Peyer's patch (tissue), 4 donors: ENCODE measurements at places on chromosomes 6 and 20. TPM values are rescaled to one million over a fixed set of nuclear protein-coding genes. Genes with fewer than 3 reads are reported as not detected.

DNA sequence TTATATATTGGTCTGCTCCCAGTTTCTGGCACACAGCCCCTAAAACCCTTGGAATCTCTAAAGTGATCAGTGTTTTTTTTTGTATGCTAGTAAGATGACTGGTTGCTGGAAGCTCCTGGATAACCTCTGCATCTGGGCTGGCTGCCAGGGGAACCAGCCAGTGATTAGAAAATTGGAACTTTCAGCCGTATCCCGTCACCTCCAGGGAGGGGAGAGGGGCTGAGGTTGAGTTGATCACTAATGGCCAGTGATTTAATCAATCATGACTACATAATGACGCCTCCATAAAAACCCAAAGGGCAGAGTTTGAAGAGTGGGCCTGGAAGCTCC, 48.0 kb upstream of the NOP56 start:
- H3K36me3 ChIP-seq = no peaks in the 10 kb centered on the region
- H3K27me3 ChIP-seq = no peaks in the 10 kb centered on the region
- no peaks in the 10 kb centered on the region for H3K4me1 ChIP-seq
- H3K27ac ChIP-seq = no peak overlapping the region
- no peak overlapping the region for H3K4me3 ChIP-seq
- no peak for DNase-seq

TBC1D32 gene
- 29.2 TPM for total RNA-seq

DNA sequence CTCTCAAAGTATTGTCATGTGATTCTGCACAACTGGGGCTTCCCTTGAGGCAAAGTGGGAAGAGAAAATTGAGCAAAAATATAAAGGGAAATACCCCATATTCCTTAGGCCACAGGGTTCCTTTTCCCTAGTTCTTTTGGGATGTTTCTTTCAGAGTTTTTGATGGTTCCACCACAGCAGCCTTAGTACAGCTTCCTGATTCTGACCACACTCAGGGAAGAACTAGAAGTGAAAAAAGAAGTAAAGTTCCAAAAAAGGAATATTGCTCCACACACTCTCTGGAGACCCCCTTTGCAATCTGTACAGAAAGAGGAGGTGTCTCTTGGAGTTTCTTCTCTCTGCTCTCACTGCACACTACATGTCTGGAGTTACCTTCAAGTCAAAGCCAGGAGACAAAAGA, 27.9 kb upstream of the HLA-DQA2 start:
- H3K27ac ChIP-seq = no peak overlapping the region
- no peak for DNase-seq
- H3K36me3 ChIP-seq = no peaks in the 10 kb centered on the region
- H3K27me3 ChIP-seq = no peaks in the 10 kb centered on the region

CLPSL1 gene
- not detected for total RNA-seq

DNA sequence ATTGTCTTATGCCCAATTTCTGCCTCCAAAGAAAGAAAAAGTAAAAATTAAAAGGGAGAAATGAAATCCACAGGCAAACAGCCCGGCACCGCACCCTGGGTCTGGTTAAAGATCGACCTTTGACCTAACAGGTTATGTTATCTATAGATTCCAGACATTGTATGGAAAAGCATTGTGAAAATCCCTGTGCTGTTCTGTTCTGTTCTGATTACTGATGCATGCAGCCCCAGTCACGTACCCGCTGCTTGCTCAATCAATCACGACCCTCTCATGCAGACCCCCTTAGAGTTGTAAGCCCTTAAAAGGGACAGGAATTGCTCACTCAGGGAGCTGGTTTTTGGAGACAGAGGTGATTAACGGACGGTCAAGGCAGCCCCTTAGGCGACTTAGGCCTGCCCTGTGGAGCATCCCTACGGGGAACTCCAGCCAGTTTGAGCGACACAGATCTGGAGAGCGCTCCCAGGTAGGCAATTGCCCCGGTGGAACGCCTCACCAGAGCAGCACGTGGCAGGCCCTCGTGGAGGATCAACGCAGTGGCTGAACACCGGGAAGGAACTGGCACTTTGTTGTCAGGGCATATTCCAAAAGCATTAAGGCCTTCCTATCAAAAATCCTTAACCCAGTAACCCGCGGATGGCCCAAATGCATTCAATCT, 12.0 kb upstream of the HFE start:
- no peak overlapping the region for H3K27ac ChIP-seq
- H3K4me1 ChIP-seq = no peaks in the 10 kb centered on the region
- no peak overlapping the region for H3K4me3 ChIP-seq
- H3K36me3 ChIP-seq = no peaks in the 10 kb centered on the region
- H3K27me3 ChIP-seq = no peaks in the 10 kb centered on the region

- DNase-seq = no peak
- H3K4me3 ChIP-seq = no peak overlapping the region
- no peak overlapping the region for H3K27ac ChIP-seq
Measured at GRCh38 chr6:18388942-18389341, 1.8 kb downstream of the RNF144B start.

DNA sequence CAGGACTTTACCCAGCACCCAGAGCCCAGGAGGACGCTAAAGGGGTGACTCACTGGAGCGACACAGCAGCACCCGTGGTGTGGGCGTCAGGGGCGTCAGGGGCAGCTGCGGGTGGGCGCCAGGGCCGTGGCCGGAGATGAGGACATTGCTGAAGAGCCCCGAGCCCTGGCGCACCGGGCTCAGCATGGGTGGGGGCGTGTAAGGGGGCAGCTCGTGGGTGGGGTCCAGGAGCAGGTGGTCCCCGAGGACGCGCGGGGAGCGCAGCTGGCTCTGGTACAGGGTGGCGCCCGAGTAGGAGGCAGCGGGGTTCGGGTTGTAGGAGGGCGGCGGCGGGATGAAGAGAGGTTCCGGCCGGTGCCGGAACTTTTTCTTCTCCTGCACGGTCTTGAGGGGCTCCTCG, 41.6 kb upstream of the MRPS10 start:
- peak overlapping the region; percentile 54 for H3K27ac ChIP-seq
- H3K4me3 ChIP-seq = no peak overlapping the region
- H3K27me3 ChIP-seq = no peaks in the 10 kb centered on the region
- peaks cover 17% of the 10 kb centered on the region for H3K4me1 ChIP-seq
- H3K36me3 ChIP-seq = peaks cover 19% of the 10 kb centered on the region

DNA sequence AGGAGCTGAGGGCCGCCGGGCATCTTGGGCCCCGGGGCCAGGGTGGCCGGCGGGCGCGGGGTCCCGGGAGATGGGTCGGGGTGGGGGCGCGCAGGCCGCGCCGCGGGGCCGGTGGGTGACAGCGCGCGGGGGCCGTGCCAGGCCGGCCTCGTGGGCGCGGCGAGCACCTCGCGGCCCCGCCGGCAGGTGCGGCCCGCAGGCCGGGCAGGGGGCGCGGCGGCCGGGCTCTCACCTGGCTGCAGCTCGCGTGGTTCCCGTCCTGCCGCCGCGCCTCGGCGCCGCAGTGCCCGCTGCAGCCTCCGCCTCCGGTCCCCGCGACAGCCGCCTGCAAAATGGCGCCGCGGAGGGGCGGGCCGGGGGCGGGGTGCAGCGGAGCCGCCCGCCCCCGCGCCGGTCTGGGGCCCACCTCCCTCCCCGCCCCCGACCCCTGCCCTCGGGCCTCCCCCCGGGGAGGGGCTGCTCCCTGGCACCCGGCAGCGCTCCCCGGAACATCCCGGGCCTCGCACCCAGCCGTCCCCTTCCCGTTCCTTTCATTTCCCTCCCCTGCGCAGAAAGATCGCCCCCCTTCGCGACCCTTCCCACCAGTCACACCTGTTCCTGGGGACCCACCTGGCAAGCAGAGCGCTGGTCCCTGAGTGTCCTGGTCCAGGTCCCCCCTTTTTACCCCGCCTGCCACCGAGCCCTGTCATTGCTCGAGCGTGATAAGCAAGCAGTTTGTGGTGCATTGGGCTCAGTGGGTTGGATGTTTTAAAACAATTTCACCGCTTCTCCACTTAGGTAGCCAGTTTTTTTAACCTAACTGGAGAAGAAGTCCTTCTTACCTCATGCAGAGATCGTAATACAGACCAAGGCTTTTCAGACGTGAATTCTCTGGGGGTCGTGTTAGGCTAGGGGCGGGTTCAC, at the start of gene SLC23A2:
Gene SLC23A2, minus strand, starts transcription at position 337 of the 903 bp plus-strand sequence. CDS start 68,948 bp downstream, outside the sequence.
- peak within 1 kb of the TSS; percentile 75 for H3K4me3 ChIP-seq
- peaks cover 18% of the 10 kb centered on the region for H3K4me1 ChIP-seq
- H3K36me3 ChIP-seq = no peaks in the 10 kb centered on the region
- peak within 1 kb of the TSS; percentile 54 for H3K27ac ChIP-seq
- H3K27me3 ChIP-seq = no peaks in the 10 kb centered on the region
- peak; percentile 62 for DNase-seq

PNLDC1 gene
- total RNA-seq = not detected

RREB1 gene
- 118 TPM for total RNA-seq

DNA sequence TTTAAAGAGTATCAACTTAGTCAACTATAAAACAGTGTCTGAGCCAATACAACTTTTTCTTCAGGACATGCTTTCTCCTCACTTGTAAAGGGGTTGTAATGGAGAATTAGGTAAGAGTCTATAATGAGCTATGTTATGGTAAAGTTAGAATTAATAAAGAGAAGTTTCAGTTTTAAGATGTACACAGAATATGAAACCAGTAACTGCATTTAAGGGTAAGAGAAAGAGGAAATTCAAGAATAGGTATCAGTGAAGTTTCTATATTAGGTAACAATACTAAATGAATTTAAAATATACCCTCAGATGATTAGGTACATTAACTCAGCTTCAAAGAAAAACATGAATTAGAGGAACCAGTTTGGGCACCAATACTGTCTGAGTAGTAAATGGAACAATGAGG, 1444.3 kb upstream of the ADGRB3 start:
- H3K36me3 ChIP-seq = no peaks in the 10 kb centered on the region
- H3K4me3 ChIP-seq = no peak overlapping the region
- H3K27me3 ChIP-seq = no peaks in the 10 kb centered on the region
- DNase-seq = no peak
- H3K4me1 ChIP-seq = no peaks in the 10 kb centered on the region
- H3K27ac ChIP-seq = no peak overlapping the region

DNA sequence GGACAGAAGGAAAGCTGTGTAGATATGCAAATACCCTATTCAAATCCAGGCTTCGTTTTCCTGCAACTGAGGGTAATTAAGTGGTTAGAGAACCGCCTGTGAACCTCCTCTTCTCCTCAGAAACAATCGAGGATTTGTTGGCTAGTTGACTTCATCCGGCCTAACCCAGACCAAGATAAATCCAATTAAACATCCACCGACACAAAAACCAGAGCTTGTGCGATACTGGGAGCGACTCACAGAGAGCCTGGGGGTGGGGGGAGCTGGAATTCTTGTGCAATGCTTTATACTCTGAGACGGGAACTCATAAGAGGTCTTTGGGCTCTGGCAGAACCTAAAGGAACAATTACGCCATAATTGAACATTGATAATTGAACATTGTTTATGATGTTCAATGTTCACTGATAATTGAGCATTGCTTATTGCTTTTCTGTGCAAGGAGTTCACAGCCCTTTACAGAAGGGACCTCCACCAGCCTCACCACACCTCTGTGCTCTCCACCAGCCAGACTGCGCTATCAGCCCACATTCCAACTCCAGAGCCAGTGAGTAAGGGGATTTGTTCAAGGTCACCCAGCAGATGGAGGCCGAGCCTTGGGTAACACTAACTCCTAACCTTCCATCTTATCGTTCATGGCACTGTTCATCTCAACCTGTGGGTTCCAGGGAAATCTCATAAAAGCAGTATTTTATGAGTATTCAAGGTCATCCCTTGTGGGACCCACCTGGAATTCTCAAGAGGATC, 429.6 kb upstream of the JARID2 start:
- no peak overlapping the region for H3K4me3 ChIP-seq
- no peak for DNase-seq
- peaks cover 3% of the 10 kb centered on the region for H3K4me1 ChIP-seq
- no peak overlapping the region for H3K27ac ChIP-seq

PAK5 gene
- not detected for total RNA-seq

STMND1 gene
- not detected for total RNA-seq

DNA sequence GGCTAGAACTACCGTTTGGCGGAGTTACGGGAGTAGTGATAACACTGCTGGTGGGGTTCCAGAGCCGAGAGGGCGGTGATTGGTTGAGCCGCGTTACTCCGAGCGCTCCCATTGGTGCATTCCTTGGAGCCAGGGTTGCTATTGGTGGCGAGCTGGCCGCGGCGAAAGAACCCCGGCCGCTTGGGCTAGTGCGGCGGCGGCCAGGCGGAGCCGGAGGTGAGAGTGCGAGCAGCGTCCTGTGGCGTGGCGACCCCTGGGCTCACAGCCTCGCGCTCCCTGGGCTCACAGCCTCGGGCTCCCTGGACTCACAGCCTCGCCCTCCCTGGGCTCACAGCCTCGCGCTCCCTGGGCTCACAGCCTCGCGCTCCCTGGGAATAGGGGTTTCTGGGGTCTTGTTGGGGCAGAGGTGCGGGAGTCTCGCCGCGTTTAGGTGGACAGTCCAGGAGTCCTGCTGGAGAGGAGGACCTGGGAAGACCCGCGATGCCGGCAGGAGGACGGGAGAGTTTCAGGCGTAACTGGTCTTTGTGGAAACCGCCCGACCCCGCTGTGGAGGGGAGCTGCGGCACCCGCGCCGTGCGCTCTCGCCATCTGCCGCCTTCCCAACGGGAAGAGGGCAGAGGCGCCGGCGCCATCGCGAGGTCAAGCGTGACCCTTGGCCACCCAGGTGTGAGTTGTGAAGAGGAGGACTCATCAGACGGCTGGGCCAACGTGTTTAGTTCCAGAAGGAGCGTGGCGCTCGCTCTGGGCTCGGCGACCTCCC, 12.2 kb downstream of the PRDM13 start:
- peaks cover 3% of the 10 kb centered on the region for H3K27me3 ChIP-seq
- no peak for DNase-seq
- H3K4me1 ChIP-seq = peaks cover 17% of the 10 kb centered on the region
- no peak overlapping the region for H3K4me3 ChIP-seq

OPRM1 gene
- not detected for total RNA-seq

GRCh38 chr6:159602431-159603041, 90.5 kb downstream of the SOD2 start:
- H3K4me1 ChIP-seq = no peaks in the 10 kb centered on the region
- H3K27ac ChIP-seq = no peak overlapping the region
- H3K36me3 ChIP-seq = no peaks in the 10 kb centered on the region
- H3K27me3 ChIP-seq = no peaks in the 10 kb centered on the region
- H3K4me3 ChIP-seq = no peak overlapping the region

ROS1 gene
- total RNA-seq = 0.47 TPM

DNA sequence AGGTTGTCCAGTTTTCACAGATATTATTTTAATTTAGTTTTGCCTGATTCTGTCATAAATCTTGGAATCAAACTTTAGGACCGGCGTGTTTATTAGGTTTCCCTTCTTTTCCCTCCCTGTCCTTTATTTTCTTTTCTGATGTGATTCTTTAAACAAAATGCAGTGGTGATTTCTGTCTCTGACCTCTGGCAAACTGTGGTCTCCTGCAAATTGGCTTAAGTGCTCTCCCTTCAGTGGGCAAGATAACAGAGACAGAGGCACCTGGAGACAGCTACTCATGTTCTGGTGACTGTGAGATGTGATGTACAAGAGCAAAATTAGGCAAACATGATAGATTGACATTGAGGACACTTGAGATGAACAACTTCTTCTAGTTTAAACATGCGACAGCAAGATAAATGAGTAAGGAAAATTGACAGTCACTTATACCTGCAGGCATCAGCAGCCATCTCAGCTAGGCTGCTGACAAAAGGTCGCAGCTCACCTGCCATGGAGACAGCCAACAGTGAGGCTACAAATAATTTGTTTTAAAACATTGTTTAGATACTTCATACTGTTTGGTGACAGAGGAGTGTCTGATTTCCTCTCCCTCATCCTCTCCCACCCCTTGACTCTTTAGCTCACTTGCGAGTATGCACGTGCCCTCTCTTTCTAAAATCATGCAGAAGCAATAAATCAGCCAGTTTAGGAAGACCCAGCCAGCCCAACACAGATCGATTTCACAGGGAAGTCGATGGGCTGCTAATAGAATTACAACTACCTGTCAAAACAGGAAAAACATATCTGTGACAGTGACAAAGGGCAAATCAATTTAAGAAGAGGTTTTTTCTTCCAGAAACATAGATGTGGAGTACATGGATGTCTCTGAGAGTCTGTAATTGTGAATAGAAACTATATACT, 63.4 kb upstream of the MAP3K7 start:
- no peaks in the 10 kb centered on the region for H3K36me3 ChIP-seq
- H3K27me3 ChIP-seq = no peaks in the 10 kb centered on the region
- no peak overlapping the region for H3K4me3 ChIP-seq
- no peak overlapping the region for H3K27ac ChIP-seq
